ENCODE measurements at places on chromosomes 3 and 15.

- no peak for DNase-seq
Observed at GRCh38 chr3:117995842-117996437, 1038.7 kb downstream of the IGSF11 start.

DNA sequence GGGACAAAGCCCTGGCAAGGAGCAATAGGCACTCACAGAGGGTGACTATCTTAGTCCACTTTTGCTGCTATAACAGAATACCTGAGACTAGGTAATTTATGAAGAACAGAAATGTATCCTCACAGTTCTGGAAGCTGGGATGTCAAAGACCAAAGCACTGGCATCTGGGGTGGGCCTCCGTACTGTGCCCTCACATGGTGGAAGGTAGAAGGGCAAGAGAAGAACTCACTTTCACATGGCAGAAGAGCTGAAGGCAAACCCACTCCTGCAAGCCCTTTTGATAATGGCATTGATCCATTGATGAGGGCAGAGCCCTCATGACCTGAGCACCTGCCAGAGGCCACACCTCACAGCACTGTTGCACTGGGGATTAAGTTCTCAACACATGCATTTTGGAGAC, 173.4 kb upstream of the C2CD4B start:
- no peak for DNase-seq

DNA sequence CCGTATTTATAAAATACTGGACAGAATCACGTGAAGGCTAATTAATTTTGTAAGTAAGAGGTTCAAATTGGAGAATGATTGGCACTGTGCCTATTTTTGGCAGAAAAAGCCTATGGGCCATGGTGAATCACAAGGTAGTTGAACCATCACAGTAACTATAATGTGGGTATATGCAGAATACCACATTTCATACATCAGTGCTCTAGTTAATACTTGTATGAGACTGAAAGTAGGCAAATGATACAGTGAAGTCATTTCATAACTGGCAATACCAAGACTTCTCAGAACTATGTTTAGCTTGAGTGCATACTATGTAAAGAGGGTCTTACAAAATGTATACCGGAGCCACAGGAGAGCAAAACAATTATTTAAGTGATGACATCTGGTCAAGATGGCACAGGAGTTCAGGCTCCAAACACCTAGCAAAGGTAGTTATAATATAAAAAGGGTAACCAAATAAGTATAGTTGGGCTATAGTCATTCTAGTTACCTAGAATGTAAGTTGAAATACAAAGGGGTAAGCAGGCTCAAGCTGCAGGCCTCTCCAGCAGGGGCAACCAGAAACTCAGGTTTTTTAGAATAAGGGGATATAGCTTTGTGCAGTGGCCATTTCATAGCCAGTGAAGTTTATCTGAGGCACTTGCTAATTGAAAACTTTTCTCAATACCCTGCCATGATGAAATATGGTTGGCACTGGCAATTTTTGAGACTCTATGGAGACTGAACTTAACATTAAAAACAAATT, 19.1 kb downstream of the GPR160 start:
- no peak for DNase-seq

GRCh38 chr15:69825941-69826818, 271.5 kb downstream of the TLE3 start:
- no peak for DNase-seq

- DNase-seq: no peak
Observed at GRCh38 chr3:100269410-100270214, 8.8 kb downstream of the TBC1D23 start.

DNA sequence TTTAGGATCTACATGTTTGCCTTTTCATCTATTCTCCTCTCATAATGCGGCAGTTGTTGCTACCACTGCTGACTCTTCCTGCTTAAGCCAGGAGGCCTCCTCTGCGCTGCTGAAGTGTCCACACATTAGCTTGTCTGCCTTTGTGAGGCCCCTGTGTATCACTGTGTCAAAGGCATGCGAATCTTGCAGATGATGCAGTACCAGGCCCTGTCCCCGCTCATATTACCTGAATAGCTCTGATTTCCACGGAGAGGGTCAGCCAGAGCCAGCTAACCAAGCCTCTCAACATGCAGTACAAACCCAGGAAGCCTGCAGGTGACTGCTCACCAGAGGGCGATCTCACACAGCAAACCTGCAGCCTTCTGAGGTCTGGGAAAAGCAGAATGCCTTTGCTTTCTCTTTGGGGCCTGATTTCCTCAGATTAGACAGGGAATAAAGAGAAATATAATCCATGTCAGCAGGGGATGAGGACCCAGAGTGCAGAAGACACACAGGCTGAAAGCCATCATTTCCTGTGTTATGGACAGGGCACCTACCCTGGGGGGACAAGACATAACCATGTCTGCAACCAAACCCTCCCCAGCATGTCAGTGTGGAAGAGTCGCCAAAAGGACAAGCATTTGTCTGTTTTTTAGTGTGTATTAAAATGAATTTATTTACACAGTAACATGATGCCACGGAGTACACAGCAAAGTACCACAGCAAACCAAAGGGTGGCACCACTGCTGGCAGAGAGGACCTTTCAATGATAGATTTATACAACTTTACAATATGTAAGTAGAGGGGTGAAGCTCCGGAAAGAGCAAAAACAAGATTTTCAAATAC, 36.8 kb upstream of the TSPAN3 start:
- peak; percentile 82 for DNase-seq

- no peak for DNase-seq
Observed at GRCh38 chr3:95715128-95715527, 1099.3 kb upstream of the EPHA6 start.

DNA sequence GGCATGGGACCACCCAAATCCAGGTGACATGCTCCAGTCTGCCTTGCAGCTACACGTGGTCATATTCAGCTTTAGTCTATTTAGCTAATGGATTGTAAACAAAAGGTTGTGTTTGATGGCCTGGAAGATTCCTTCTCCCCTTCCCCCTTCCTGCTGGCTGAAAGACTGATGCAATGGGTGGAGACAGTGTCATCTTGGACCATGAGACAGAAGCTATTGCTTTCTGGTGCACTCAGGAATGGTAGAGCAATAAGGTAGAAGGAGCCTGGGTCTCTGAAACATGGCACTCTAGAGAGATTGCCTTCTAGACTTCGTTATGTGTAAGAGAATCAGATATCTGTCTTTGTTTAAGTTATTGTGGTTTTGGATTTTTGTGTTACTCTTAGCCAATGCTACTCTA, 25.7 kb upstream of the PTX3 start:
- no peak for DNase-seq

GRCh38 chr15:35519541-35520149, 26.3 kb downstream of the DPH6 start:
- peak; percentile 4 for DNase-seq

DNA sequence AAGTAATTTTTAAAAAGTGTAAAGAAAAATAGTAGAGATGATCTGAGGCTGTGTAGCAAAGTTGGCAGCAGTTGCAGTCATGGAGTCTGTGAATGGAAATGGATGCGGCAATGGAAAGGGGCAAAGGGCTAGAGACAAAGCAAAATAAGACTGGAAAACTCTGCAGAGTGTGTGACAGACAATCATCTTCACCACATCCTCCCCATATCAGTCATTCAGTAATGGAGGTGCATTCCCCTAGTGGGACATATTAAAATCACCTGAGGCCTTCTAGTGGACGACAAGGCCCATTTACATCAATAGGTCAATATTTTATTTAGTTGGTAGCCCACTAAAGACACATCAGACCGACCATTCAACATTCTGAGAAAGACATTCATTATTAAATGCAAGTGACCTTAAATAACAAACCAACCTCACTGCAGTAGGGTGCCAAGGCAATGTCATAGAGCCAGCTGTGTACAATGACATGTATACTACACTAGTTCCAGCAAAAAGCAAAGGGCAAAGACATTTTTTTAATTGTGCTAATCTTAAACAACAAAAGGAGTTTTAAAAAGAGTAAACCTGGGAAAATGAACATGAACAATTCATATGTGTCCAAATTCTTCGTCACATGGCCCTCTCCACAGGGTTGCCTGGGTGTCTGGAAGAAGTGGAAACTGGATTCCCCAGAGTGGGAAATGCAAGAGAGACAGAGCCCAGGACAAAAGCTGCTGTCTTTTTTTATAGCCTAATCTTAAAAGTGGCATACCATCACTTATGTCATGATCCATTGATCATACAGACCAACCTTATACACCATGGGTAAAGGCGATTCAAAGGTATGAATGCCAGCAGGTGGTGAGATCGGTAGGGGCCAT, 15.6 kb upstream of the RAP2B start:
- DNase-seq: no peak

DNA sequence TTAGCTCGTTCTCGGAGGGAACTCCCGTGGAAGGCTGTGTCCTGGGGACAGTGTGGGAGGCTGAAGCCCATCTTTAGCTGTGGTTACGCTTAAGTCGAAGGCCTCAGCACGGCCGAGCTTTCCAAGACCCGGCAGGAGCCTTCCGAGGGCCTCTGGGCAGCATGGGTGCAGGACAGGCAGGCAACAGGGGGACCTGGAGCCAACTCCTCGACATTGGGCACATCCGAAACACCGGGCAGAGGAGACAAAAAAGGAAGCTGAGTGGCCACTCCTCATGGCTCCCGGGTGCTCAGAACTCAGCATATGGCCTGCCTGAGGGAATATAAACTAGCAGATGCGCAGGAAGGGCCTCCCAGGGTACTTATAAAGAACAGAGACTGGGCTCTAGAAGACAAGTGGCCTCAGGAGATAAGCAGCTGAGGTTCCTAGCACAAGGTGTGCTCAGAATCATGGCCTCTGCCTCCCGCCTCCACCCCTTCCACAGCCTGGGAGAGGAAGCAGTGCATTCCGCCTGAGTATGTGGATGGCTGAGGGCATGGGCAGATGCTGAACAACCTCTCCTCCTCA, 34.1 kb downstream of the ABTB1 start:
- DNase-seq: no peak

- DNase-seq: no peak
Observed at GRCh38 chr3:5579139-5579602, 391.7 kb downstream of the EDEM1 start.

GRCh38 chr3:101255441-101255840, 64.9 kb downstream of the IMPG2 start:
- DNase-seq: no peak

- DNase-seq: no peak
Observed at GRCh38 chr3:144295613-144296012, 324.0 kb downstream of the DIPK2A start.

- peak; percentile 47 for DNase-seq
Observed at GRCh38 chr3:9399746-9400145, 2.3 kb downstream of the SETD5 start.

- no peak for DNase-seq
Observed at GRCh38 chr15:67018026-67018425, 47.4 kb upstream of the SMAD3 start.

- no peak for DNase-seq
Observed at GRCh38 chr3:106862067-106862466, 515.2 kb upstream of the CCDC54 start.

- no peak for DNase-seq
Observed at GRCh38 chr15:58479941-58480340, 48.1 kb downstream of the LIPC start.

DNA sequence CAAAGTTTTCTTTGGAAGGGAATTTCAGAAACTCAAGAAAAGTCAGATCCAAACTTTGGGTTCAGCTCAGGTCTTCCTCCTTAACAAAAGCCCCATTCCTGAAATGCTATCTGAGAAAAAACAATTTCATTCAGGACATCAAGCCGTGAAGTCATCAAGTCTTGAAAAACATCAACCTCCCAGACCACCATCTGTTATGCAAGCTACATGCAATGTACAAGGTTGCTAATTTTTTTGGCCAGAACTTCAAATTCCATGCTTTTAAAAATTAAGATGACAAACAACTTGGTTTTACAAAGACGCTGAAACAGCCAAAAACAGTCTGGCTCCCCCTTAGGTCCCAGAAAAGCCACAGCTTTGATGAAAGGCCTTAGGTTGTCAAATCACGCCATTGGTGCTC, 53.9 kb upstream of the WNT5A start:
- DNase-seq: no peak

DNA sequence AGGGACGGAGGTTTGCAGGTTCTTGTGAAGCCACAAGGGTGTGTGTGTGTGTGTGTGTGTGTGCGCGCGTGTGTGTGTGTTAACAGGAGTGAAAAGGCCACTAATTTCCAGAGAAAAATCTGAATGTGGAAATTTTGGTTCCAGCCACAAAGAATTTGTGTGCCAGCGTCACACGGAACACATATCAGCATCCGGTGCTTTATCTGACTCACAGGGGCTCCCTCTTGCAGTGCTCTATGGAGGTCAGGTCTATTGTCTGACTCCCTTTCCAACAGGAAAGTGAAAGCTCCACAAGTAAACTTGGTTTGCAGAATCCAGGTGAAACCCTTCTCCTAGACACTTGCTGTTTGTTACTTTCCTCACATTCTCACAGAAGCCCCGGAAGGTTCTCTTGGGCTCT, 6.2 kb downstream of the CLDN11 start:
- DNase-seq: no peak

All from iPS-NIHi11 (cell line).